CD8-positive, alpha-beta T cell (primary cell): ENCODE measurements at places on chromosomes 7 and 10. TPM values are rescaled to one million over a fixed set of nuclear protein-coding genes. Genes with fewer than 3 reads are reported as not detected.

GRCh38 chr7:45482451-45482850 lies 91.7 kb upstream of the ADCY1 start:
- DNase-seq = no peak

DNA sequence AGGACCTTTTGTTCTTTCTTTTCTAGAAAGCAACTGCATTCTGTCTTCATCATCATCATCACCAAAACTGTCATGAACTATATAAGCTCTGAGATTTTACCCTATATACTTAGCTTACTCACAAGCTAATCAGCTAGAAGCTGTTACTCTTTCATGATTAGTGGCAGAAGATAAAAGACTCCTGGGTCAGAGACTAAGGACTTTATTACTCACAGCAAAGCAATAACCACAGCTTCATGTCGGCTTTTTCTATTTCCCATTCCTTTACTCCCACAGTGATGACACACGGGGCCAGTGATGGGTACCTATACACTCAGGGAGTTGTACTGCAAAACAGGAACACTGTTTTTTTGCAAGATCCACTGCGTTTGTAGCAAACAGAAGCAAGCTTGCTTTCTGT lies 8.4 kb upstream of the C10orf88 start:
- no peak for DNase-seq

GRCh38 chr7:128937271-128937646 lies 468 bp upstream of the IRF5 start:
- DNase-seq = no peak

- no peak for DNase-seq
Measured at GRCh38 chr7:144653449-144653848, 182.4 kb downstream of the TPK1 start.

DNA sequence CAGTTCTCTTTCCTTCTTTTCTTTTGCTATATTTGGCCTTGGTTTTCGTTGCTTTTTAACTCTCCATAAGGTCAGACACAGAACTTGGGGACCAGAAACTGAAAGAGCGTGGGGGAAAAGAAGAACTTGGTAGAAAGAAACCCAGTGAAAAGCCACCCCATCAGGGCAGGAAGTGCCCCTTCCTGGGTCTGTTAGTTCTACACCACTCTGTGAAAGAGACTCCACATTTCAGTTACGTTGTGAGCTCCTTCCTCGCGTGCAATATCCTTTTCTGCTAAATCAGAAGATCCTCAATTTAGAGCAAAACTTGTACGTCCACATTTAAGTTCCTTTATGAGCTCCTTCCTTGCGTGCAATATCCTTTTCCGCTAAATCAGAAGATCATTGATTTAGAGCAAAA lies 220.6 kb upstream of the FOXK1 start:
- DNase-seq = no peak

The PCLO gene
- total RNA-seq = not detected

- DNase-seq = no peak
Measured at GRCh38 chr7:130697820-130698219, 11.5 kb upstream of the TSGA13 start.

The CDC14C gene
- total RNA-seq = not detected

DNA sequence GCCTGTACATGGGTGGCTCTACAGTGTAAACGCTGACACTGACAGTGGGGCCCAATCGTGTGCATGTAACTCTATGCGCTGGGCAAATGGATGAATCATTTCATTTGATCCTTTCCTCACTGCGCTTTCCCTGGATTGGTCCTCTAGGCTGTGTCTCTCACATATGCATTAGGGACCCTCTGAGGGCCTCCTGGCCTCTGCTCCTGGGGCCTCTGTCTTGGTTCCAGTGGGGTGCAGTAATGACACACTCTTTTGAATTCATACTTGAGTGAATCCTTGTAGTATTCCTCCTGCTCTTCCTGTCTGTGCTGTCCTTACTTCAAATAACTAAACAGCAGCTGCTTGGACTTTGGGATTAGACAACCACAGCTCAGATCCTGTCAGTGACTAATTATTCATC lies 176.5 kb upstream of the ADO start:
- no peak for DNase-seq

DNA sequence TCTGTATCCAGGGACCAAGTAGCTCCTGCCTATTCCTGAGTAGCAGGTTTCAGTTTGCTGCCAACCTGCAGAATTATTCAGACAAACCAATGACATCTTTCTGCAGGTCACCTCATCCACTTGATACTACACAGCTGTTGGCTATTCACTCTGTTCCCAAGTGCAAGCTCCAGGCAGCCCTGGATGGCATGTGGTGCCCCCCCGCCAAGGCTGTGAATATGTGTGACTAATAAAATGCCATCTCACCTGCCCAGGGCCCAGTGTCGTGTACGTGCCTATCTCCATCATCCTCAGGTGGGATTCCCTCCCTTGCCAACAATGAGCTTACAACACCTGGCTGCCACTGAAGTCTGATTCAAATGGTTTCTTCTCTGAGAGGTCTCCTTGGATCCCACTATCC lies 125.8 kb downstream of the RAB11FIP2 start:
- DNase-seq = no peak

DNA sequence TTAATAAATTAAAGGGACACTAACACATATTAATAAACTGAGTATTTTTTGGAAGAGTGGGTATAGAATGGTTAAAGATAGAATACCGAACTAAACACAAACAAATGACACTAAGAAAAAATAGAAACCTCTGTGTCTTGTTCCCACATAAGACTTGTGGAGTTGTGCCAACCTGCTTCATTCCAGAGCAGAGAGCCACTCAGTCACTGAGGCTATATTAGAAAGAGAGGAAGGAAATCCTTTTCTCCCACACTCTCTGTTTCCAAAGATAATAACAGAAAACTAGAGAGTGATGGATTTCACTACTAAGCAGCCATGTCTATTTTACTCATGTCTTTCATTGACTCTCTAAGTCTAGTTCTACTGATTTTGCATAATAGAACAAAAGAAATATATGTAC lies 26.0 kb downstream of the CTNNA3 start:
- no peak for DNase-seq

The ZC3HAV1L gene
- total RNA-seq = 0.44 TPM

The CPA2 gene
- not detected for total RNA-seq

The AGMO gene
- not detected for total RNA-seq

- no peak for DNase-seq
Measured at GRCh38 chr7:88200789-88201188, 19.0 kb downstream of the SRI start.

DNA sequence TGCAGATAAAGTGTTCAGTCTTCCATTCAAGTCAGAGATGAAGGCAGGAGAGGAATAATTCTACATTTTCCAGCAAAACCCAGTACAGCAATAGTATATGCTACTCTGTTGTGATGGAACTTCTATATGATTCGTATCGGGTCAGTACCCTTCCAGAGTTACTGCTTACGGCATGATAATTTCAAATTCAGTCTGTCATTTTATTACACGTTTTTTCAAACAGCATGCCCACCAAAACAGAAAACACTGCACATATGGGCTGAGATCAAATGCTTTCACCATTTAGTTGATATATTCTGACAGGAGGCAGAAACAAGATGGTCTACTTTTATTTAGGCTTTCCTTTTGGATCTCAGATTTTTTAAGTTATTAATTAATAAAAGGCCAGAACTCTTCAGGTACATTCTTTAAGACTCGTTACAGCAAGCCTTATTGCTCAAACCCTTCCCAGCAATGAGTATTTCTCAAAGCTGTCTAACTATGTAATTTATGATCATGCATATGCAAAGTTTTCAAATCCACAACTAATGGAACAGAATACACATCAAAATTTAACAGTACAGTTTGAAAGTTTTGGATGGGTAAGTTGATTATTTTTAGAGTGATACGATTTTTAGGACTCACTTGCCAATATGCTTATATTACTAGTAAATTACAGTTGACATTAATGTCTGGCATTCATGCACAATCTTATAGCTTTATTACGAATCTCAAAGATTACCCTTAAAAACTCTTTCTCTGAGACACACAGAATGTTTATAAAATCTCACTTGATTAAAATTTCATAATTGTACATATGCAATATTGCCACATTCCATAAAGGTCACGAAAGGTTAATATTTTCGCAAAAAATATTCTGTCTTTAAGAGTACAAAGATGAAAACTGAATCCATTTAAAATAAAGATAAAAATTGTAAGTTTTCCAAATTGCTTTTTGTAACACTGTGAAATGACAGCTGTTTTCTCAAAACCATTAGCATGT lies 91.0 kb downstream of the ANK3 start:
- no peak for DNase-seq

The RPEL1 gene
- not detected for total RNA-seq

DNA sequence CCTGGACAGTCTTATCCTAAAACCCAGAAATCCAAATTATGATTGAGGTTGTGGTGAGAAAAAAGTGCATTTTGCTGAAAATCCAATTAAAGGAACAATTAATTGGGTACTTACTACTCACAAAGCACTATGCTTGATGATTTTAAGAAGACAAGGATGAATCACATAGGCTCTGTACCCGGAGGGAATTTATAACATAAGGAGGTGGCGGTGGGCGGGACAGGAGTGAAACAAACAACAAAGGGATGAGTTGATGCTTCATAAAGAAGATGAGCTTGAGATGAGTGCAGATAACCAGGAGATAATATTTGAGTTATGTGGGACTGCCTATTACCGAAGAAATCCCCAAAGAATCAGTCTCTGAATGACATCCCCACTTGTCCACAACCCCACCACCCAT lies 171.1 kb upstream of the FZD8 start:
- no peak for DNase-seq

DNA sequence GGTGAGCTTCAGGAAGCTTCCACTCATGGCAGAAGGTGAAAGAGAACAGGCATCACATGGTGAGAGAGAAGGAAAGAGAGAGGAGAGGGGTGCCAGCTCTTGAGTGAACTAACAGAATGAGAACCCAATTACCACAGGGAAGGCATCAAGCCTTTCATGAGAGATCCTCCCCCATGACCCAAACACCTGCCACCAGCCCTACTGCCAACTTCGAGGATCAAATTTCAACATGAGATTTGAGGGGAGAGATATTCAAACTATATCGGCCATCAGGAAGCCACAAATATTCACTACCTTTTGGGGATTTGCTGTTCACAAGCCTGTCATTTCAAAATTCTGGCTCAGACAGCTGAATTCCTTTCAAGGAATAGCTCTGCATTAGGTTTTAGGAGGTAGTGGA lies 39.9 kb upstream of the SMNDC1 start:
- DNase-seq = no peak

- no peak for DNase-seq
Measured at GRCh38 chr7:79968077-79968648, 166.5 kb upstream of the GNAI1 start.

- no peak for DNase-seq
Measured at GRCh38 chr7:380139-380485, 90.1 kb downstream of the FOXL3 start.
